B cell (primary cell): ENCODE measurements at places on chromosomes 6 and 20. TPM values are rescaled to one million over a fixed set of nuclear protein-coding genes. Genes with fewer than 3 reads are reported as not detected.

DNA sequence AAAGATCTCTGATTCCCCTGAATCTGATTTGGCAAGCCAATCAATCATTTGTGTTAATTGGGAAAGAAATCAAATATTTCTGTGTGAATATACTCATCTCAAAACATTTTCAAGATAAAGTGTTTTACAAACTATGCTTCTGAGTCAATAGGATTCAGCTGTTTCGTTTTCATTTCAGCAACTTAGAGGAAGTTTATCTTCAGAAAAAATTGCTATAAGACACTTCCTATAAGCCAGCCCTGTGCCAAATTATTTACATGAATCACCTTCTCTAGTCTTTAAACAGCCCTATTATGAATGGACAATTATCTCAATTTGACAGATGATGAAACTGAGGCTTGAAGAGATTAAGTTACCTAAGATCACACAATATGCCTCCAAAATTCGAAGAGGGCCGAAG lies 10.9 kb downstream of the DEFB129 start:
- no peaks in the 10 kb centered on the region for H3K27me3 ChIP-seq
- no peak overlapping the region for H3K4me3 ChIP-seq
- peaks cover 15% of the 10 kb centered on the region for H3K4me1 ChIP-seq
- no peaks in the 10 kb centered on the region for H3K36me3 ChIP-seq
- peak overlapping the region; percentile 67 for H3K27ac ChIP-seq
- peak; percentile 39 for DNase-seq

- peak; percentile 45 for DNase-seq
- no peak overlapping the region for H3K27ac ChIP-seq
- peaks cover 9% of the 10 kb centered on the region for H3K4me1 ChIP-seq
- H3K27me3 ChIP-seq: no peaks in the 10 kb centered on the region
- no peak overlapping the region for H3K4me3 ChIP-seq
These were observed 66.6 kb downstream of the EZR start for GRCh38 chr6:158752613-158753012.

DNA sequence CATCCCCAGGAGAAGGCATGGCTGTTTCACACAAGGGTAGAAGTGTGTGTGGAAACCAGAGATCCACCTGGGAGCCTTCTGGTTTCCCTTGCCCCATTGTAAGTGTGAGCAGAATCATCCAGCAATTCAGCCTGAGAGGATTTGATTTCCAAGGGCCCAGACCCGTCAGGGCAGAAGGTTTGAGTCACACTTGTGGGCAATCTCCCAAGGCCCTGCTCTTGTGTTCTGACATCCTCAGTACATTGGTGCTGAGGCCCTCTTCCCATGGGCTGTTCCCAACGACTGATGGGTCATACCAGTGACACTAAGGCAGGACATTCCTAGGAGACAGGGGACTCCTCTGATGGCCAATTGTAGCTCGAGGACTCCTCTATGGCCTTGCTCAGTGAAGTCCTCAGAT lies 58.2 kb upstream of the POLR1H start:
- H3K27ac ChIP-seq: no peak overlapping the region
- DNase-seq: no peak
- H3K27me3 ChIP-seq: peaks cover 21% of the 10 kb centered on the region
- H3K4me3 ChIP-seq: no peak overlapping the region

DNA sequence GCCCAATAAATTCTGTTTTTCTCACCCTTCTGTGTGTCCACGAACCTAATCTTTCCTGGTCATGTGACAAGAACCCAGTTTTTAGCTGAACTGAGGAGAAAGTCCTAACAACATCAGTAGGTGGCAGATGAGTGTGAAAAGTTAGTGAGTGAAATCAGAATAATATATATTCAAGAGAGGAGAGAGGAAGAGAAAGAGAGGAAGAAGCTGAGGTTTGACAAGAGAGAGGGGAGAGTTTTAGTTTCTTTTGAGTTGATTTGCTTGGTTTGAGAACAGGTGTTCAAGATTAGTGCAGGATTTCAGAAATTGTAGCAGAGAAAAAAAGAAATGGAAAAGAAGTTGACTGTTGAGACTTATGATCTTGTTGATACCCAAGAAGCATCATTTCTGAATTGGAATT lies 930.5 kb upstream of the FLRT3 start:
- no peak overlapping the region for H3K4me3 ChIP-seq
- peaks cover 14% of the 10 kb centered on the region for H3K4me1 ChIP-seq
- no peak for DNase-seq
- H3K27me3 ChIP-seq: no peaks in the 10 kb centered on the region
- H3K36me3 ChIP-seq: no peaks in the 10 kb centered on the region

DNA sequence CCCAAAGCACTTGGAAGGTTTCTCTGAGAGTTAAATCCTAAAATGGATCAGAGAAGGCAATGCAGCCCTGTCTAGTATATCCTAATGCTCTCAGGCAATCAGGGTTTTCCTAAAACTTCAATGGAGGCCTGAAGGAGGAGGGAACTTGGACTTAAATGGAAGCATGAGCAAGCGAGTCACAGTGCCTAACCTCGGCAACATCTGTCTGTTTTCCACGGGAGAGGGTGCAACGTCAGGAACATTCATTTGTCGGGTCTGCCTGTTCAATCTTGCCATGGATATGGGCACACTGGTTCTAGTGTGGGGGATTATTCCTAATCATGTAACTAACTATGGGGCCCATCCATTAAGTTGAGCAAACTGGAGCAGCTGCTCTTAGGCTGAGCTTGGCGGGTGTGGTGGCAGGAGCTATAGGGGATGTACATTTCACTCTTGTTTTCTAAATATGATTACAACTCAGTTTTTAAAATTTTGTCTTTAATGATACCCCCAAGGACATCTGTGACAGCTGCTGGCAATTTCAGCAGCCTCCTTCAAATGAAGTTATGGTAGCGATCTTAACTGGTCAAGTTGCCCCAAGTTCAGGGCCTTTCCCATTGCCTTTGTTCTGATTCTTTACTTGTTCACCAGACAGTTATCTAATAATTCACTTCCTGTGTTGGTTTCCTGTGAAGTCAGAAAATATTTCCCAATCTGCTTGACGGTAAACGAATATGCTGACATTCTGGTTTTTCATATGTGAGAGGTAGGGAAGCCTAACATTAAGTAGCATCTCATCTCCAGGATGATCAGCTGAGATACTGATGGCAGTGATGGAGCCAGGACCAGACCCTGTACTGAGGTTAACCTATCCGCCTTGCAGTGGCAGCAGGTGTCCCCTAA lies 21.6 kb downstream of the DSE start:
- H3K36me3 ChIP-seq: no peaks in the 10 kb centered on the region
- DNase-seq: peak; percentile 68
- no peaks in the 10 kb centered on the region for H3K27me3 ChIP-seq
- peak overlapping the region; percentile 39 for H3K27ac ChIP-seq
- H3K4me1 ChIP-seq: peaks cover 77% of the 10 kb centered on the region

PSORS1C1 gene
- total RNA-seq: not detected in 2 replicates
